ENCODE measurements at places on chromosomes 5 and 9.

DNA sequence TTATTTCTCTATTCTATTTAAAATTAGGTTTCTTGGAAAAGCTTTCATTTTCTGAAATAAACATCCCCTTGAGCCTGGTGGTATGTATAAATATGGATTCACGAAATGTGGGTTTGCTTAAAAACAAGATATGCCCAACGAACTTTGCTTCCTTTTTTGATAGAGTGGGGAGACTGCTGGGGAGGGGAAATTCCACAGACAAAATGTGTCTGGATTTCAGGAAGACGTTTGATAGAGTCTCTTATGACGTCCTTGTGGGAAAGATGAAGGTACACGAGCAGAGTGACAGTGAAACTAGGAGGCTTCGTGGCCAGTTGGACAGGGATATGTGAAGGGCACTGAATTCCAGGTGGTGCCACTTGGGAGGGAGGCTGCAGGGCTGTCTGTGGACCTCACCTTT is 84.5 kb upstream of the RPS23 start:
- DNase-seq = no peak
- H3K4me1 ChIP-seq = peaks cover 33% of the 10 kb centered on the region
- no peaks in the 10 kb centered on the region for H3K27me3 ChIP-seq
- no peak overlapping the region for H3K4me3 ChIP-seq
- no peak overlapping the region for H3K27ac ChIP-seq
- no peaks in the 10 kb centered on the region for H3K36me3 ChIP-seq

DNA sequence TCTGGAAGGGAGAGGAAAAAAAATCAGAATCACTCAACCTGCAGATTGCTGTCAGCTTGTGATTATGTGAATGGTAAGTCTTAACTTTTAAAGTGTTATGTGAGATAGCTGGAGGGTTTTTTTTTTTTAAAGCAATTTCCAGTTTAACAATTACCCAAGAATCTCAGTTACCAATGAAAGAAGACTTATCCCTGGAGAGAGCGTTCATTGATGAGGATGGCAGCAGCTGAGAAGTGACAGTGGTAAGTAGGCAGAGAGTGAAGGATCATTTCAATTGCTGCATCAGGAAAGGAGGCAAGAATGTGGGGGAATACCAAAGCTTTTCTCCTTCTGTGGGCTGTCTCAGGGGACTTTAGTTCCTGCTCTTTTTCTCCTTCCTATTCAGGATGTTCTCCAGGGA is 370.2 kb upstream of the C9orf72 start:
- H3K4me1 ChIP-seq = no peaks in the 10 kb centered on the region
- H3K36me3 ChIP-seq = no peaks in the 10 kb centered on the region
- no peak overlapping the region for H3K27ac ChIP-seq
- no peak overlapping the region for H3K4me3 ChIP-seq
- H3K27me3 ChIP-seq = no peaks in the 10 kb centered on the region
- DNase-seq = no peak

- no peak for DNase-seq
- no peak overlapping the region for H3K27ac ChIP-seq
- H3K36me3 ChIP-seq = no peaks in the 10 kb centered on the region
- H3K4me3 ChIP-seq = no peak overlapping the region
Observed at GRCh38 chr5:125965577-125965976, 457.6 kb upstream of the GRAMD2B start.

DNA sequence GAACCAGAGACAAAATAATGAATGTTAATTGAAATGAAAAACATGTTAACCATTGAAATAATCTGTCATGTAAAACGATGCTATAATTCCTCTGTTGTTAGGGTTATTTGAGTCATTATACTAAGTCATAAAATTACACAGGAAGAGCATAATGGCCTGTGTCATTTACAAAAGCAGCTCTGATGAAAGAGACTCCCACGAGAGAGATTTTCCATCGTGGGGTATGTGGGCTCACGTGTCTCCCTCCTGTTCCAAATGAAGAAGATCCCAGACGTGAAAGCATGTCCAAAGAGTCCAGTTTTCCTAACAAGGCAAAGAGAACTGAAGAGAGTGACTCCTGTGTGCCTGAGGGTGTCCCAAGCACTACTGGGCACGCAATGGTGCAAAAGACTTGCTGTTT is 379.8 kb downstream of the SPOCK1 start:
- H3K27ac ChIP-seq = no peak overlapping the region
- H3K4me3 ChIP-seq = no peak overlapping the region
- no peaks in the 10 kb centered on the region for H3K36me3 ChIP-seq
- DNase-seq = no peak
- no peaks in the 10 kb centered on the region for H3K4me1 ChIP-seq
- no peaks in the 10 kb centered on the region for H3K27me3 ChIP-seq

DNA sequence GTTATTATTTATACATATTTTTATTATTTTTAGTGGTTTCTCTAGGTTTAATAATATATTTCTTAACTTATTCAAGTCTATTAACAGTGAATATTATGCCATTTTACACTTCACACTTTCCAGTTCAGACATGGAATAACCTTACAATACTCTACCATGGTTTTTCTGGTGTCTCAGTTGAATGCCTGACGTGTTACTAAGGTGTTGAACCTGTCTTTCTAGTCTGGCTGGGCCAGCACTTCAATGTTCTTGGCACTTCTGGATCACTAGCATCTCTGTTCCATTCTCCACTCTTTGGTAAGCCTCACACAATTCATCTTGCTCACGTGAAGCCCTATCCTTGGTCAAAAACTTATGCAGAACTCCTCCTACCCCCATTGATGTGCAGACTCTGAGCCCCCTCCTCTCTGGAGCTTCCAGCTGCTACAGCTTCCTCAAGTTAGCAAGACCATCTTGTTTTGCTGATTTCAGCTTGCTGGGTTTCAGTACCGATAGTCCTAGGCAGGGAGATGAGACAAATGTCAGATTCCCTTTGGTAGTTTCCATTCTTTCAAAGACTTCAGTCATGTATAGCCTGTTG is 243.1 kb downstream of the FBXO4 start:
- no peaks in the 10 kb centered on the region for H3K4me1 ChIP-seq
- H3K27me3 ChIP-seq = no peaks in the 10 kb centered on the region
- DNase-seq = no peak
- no peak overlapping the region for H3K4me3 ChIP-seq

GRCh38 chr5:59140133-59140532 is 557.3 kb downstream of the RAB3C start:
- H3K27me3 ChIP-seq = no peaks in the 10 kb centered on the region
- H3K36me3 ChIP-seq = peaks cover 3% of the 10 kb centered on the region

DNA sequence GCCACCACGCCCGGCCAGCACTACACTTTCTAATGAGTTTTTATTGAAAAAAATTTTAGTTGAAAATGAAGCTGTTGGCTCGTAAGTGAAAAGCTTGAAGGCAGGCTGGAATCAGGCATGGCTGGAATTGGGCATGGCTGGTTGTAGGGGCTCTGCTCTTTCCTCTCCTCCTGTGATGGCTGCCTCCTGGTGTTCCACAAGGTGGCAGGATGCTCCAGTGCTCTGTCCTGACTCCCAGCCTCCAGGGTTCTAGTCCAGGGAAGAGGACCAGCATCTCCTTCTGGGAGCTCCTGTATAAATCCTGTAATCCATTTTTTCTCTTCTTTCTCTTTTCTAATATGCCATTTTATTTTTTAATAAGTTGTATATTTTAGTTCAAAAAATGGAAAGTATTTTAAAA is 57.2 kb upstream of the DHFR start:
- H3K4me1 ChIP-seq = peaks cover 27% of the 10 kb centered on the region
- H3K36me3 ChIP-seq = peaks cover 38% of the 10 kb centered on the region
- no peak for DNase-seq
- no peak overlapping the region for H3K27ac ChIP-seq

DNA sequence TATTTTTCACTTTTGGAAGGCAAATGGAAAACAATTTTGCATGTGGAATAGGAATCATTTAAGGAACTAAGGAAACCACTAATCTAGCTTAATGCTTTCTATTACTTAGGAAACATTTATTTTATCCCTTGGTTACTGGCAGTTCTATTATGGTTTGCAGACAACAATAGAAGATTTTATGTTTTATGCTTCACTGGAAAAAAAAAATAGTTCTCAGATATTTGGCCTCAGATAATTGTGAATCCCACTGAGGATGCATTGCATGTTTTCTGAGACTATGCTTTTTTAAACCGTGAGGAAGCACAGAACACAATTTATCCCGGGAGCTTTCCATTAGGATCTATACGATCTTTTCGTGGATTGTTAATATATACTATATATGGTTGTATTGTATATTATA is 356.9 kb downstream of the CSNK1G3 start:
- H3K36me3 ChIP-seq = no peaks in the 10 kb centered on the region
- H3K27ac ChIP-seq = no peak overlapping the region
- H3K27me3 ChIP-seq = no peaks in the 10 kb centered on the region
- H3K4me1 ChIP-seq = no peaks in the 10 kb centered on the region

- peaks cover 2% of the 10 kb centered on the region for H3K27me3 ChIP-seq
- peak; percentile 79 for DNase-seq
- peaks cover 14% of the 10 kb centered on the region for H3K36me3 ChIP-seq
- no peak overlapping the region for H3K4me3 ChIP-seq
Observed at GRCh38 chr5:67209141-67209771, 12.7 kb upstream of the CD180 start.

DNA sequence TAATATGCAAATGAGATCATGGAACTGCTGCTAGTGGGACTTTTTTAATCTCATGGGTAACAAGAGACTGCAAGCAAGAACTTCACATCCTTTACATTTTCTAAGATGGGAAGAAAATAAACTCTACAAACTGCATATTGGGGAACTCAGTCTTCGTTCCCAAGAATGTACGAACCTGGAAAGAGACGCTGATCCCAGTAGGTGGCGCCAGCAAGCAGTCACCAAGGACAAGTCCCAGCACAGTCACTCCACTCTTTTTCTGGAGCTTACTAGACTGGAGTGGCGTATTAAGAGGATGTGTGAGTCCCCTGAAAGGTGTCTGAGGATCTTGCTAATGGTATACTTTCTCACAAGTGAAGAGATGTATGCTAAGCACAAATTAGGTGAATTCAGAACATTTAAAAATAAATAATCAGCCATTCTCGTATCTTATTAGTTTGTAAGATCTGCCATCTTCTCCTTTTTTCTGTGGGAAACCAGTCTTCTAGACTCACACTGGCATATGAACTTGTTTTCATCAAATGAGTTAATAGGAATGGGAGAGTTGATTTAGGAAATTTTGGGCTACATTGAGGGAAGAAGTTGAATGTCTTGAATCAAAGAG is 16.0 kb upstream of the PUM3 start:
- H3K4me1 ChIP-seq = peaks cover 6% of the 10 kb centered on the region
- peak; percentile 58 for DNase-seq
- no peak overlapping the region for H3K27ac ChIP-seq
- H3K36me3 ChIP-seq = no peaks in the 10 kb centered on the region
- peaks cover 42% of the 10 kb centered on the region for H3K27me3 ChIP-seq

- H3K4me3 ChIP-seq = no peak overlapping the region
- peaks cover 36% of the 10 kb centered on the region for H3K4me1 ChIP-seq
- H3K36me3 ChIP-seq = peaks cover 9% of the 10 kb centered on the region
- H3K27ac ChIP-seq = no peak overlapping the region
- H3K27me3 ChIP-seq = peaks cover 9% of the 10 kb centered on the region
- no peak for DNase-seq
Observed at GRCh38 chr9:94867281-94867841, 140.9 kb downstream of the AOPEP start.

DNA sequence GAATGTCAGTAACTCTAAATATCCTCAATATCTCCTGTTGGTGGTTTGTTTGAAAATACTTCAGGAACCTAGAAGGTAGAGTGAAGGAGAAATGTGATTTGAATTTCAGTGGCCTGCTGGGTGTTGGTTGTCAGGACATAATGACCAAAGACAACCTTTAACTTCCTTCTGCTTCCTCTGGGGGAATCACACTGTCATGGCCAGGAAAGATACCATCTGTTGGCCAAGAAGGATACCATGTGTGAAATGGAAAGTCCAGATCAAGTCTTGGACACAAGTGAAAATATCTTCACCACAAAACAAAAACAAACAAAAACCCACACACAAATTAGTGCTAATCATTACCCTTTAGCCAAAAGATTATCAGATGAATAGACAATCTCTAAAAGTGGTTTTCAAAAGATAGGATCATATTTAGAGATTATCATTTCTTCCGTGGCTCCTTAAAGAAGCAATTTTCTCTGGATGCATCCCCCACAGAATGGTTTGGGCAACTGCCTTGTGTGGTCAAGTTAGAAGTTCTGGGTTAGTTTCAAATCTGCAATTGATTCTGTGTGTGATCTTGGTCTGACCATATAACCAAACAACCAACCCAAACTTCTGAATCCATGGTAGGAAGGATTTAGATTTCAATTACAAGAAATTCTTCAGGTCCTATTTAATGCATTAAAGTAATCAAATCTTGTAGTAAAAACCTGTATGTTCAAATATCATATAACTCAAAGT is 1.6 kb downstream of the C1QTNF3 start:
- no peak for DNase-seq
- H3K4me1 ChIP-seq = no peaks in the 10 kb centered on the region
- no peak overlapping the region for H3K4me3 ChIP-seq
- no peaks in the 10 kb centered on the region for H3K36me3 ChIP-seq
